Activated CD8-positive, alpha-beta memory T cell treated with anti-CD3 and anti-CD28 coated beads for 1 hour (primary cell): ENCODE measurements at places on chromosomes 5 and 9.

DNA sequence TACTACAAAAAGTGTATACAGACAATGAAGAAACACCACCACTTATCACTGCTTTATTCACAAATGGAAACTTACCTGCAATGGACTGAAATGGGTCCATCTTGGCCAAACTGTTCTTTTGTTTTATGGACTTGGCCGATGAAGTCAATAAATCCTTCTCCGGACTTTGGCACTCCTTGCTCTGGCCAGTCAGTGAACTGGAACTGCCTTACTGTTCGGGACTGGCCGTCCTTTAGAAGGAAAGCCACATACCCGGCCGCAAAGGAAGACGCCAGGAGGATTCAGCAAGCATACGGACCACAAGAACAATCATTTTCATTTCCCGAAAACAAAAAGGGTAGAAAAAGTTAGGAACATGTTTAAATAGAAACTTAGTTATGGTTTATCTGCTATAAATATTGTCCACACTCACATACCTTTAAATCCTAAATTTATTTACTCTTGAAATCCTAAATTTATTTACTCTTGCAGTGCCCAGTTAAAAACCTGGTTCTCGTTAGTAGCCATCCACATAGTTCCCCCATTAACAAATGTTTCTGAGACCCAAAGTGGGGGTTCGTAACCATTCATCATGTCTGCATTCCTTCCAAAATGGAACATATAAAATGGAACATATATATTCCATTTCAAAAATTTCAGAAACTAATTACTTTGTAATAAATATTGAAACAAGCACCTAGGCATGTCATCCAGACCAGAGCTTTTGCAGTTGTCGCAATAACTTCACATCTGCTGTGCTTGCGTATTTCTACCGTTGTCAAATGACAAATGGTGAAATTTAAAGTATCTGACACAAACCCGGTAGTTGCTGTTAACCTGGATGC is 532.1 kb upstream of the DMAC1 start:
- DNase-seq = no peak

DNA sequence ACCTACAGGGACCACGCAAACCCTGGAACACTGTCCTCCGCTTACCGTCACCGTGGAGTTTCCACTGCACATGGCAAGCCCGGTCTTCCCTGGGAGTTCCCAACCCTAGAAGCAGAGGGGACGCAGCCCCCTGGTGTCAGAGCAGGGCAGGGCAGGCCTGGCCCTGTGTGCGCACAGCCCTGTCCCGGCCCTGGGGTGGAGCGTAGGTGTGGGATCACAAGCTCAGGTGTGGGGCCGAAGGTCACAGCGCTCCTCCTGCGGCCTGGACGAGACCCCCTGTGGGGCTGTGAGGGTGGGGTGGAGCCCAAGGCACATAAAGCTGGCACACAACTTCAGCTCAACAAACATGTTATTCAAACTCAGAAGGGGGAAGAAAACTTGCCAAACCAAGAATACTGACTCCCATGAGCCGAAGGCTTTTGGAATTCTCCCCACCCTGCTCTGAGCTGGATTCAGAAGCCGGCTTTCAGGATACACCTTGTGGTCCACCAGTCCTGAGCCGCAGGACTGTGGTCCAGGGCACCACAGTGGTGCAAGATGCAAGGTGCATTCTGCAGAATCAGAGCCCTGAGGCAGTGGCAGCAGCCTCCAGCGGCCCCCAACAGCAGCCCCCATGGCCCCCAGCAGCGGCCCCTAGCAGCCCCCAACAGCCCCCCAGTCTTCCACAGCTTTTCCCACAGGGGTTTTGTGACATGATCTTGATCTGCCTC is 11.8 kb upstream of the EXOC3 start:
- DNase-seq = no peak

- DNase-seq = no peak
These were observed 491.6 kb downstream of the SEMA5A start for GRCh38 chr5:9054322-9054721.

- DNase-seq = no peak
These were observed 3.3 kb downstream of the ACSL6 start for GRCh38 chr5:132008163-132008473.

GRCh38 chr5:43635374-43635773 is 32.4 kb downstream of the NNT start:
- no peak for DNase-seq

DNA sequence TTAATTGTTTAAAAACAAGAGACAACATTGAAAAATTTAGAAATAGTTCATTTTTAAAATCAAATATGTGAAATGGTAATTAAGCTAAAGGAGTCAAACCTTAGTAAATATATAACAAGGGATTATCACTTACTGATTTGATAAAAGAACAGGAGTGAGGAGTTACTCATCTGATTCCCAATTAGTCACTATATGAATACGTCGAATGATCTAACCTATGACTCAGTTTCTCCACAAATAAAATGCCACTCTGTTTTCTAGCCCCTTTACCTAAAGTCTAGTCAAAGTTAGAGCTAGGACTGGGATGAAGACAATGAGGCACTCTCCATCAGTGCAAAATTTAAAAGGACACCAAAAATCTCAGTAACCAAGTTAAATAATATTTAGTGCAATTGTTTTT is 70.4 kb upstream of the RASEF start:
- no peak for DNase-seq

- DNase-seq = no peak
These were observed at the start of gene NR2F1-AS1 for GRCh38 chr5:93580927-93581445. TSS of gene NR2F1-AS1 (minus strand) at chr5:93581219.

DNA sequence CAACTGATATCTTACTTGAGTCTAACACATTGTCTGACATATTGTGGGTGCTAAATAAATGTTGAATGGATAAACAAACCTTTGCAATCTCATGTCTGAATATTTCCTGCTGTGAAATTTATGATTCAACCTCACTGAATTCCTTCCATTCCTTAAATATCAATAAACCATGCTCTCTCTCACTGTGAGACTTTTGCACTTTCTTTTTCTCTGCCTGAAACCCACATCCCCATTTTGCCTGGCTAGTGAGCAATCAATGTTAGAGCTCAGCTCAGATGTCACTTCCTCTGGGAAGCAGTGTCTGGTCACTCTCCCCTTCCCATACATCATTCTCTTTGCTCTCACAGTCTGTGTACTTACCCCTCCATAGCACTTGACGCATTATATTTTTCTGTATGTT is 383.7 kb upstream of the TRPC7 start:
- DNase-seq = no peak

- no peak for DNase-seq
These were observed 12.4 kb upstream of the AKNA start for GRCh38 chr9:114400219-114400618.

DNA sequence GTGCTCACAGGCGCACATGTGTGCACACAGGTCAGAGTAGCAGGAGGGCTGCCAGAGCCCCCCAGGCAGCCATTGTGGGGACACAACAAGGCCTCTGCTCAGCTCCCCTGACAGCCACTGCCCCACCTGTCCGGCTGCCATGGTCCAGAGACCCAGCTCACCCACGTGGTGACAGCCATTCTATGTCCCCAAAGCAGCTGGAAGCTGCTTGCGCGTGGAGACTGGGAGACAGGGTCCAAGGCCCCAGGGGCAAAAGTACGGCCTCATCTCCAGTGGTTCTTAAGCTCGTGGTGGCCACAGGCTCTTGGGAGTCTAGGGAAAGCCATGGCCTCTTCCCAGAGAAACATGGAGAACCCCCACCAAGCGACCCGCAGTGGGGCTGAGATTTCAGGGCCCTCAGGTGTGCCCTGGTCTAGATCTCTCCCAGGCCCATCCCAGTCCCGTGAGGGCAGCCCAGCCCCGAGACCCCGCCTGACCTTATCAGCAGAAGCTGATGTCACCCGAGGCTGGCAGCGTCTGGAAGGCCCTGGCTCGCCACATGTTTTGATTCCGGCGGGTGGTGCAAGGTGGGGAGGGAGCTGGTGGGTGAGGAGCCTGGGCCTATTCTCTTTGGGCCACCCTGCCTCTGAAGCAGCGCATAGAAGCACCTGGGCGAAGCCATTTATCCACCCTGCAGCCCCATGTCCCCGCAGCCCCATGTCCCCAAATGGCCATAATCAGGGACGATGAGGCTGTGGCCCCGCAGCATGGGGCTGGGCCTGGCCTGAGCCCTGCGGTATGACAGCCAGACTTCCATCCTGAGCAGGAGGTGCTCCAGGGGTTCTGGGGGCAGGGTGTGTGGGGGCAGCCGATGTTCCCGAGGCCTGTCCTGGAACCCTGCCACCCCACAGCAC is 31.7 kb downstream of the GLT6D1 start:
- no peak for DNase-seq

DNA sequence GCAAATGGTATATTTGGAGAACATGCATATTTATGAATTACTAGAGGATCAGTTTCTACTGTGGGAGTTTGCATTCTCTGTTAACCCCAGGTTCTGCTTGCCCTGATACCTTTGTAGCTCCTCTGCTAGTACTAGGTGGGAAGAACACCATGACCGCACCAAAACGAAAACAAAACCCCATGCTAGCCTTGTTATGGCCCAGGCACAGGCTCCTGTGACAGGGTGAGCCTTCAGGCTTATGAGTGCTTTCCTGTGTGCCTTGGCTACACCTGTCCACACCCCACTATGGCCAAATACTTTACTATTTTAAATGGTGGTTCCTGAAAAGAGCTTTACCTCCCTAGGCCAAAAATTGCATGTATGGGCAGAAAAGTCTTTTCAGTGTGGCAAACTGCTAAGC is 94.8 kb downstream of the PPIC start:
- DNase-seq = no peak

GRCh38 chr9:20684875-20685696 is 1.0 kb downstream of the FOCAD start:
- no peak for DNase-seq
